ENCODE measurements at places on chromosomes 6 and 20.

DNA sequence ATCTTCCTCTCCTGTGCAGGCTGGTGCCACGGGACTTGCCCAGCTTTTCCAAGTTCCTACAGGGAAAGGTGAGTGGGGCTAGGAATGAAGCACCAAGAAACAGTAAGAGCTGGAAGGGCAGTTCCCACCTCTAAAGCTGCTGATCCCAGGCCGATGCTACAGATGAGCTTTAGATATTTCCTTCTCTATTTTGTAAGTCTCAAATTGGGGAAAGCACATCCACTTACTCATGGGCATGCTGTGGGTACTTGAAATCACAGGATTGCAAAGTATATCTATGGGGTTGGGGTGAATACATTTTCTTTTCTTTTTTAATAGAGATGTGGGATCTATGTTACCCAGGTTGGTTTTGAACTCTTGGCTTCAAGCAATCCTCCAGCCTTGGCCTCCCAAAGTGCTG lies 3.1 kb downstream of the ZBTB2 start:
- DNase-seq = no peak

DNA sequence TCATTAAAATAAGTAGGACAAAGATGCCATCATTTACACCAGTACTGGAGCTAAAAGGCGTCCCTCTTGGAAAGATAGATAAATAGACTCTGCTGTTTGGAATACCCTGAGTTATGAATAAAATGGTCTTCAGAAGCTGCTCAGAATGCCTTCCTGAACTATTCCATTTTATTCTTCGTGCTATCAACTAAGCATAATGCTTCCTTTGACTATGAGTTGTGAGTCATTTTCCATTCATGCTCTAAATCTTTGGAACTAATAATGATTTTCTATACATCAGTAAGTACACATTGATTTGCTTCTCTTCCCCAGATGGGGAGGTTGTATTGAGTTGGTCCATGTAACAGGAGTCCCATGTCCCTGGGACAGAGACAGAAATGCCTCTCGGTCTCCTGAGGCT lies 98.3 kb upstream of the PDE7B start:
- DNase-seq = no peak

DNA sequence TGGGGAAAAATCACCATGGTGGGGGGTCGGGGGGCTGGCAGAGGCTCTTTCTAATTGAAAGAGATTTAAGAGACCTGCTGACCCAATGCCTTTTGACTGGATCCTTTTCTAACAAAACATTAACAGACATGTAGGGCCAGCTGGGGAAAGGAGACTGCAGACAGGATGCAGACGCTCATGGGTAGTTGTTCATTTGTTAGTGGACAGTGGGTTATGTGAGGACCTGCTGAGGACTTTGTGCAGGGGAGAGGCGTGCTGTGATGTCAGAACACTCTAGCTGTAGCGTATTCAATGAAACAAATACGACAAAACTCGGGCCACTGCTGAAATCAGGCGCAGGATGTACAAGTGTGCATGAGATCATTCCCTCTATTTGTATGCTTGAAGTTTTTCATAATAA lies 1.2 kb downstream of the IP6K3 start:
- DNase-seq = no peak

GRCh38 chr6:39104528-39104927 lies 10.5 kb downstream of the SAYSD1 start:
- no peak for DNase-seq

DNA sequence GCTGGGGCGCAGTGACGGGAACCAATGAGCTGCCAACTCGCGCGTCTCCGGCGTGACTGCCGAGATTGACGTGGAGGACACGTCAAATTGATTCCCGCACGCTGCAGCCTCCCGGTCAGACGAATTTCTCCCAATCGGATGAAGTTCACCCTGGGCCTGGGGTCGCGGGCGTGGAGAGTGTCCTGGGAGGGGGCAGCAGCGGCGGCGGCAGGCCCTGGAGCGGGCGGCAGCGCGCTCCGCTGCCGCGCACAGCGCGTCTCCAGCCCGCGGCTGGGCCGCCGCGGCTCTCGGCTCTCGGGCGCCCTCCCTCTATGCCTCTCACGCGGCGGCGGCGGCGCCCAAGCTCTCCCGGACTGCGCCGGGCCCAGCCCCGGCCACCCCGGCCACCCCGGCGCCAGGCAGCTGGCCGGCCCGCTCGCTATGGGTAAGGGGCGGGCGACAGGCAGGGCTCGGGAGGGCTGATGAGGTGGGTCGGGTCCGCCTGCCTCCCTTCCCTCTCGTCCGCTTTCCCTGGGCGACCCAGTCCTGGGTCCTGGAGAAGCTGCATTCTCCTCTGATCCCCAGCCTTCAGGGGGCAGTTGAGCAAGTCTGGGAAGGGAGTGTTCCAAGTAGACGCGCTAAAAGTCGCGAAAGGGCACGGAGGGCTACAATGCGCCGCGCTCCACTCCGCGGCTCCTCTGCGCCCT lies at the start of gene PAX1:
Gene PAX1 (plus strand): TSS at position 90 of the 686 bp plus-strand sequence. CDS start 49 bp downstream, at position 139.
- no peak for DNase-seq

All from activated CD4-positive, alpha-beta T cell treated with anti-CD3 and anti-CD28 coated beads, Interleukin-10, Interleukin-2, amounts not matched to agents 100 ng/mL and 50 ng/mL, durations not matched to agents 16 hours and 8 hours (primary cell).